ENCODE measurements at places on chromosomes 7 and 10.

DNA sequence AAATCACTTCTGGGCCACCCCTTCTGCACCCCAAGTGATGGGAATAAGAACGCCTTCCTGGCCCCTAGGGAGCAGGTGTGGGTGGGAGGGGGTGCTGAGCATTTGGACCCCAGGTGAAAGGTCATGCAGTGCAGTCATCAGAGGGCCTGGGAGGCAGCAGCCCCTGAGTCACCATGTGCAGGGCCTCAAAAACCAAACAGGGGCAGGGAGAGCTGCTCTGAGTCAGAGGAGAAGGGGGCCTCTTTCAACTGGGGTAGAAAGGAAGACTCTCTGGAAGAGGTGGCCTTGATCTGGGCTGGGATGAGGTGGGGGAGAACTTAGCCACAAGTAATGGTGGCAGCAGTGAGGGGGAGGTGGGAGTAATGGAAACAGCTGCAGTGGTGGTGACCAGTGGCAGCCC is 164.3 kb downstream of the BUB3 start:
- no peak for DNase-seq

DNA sequence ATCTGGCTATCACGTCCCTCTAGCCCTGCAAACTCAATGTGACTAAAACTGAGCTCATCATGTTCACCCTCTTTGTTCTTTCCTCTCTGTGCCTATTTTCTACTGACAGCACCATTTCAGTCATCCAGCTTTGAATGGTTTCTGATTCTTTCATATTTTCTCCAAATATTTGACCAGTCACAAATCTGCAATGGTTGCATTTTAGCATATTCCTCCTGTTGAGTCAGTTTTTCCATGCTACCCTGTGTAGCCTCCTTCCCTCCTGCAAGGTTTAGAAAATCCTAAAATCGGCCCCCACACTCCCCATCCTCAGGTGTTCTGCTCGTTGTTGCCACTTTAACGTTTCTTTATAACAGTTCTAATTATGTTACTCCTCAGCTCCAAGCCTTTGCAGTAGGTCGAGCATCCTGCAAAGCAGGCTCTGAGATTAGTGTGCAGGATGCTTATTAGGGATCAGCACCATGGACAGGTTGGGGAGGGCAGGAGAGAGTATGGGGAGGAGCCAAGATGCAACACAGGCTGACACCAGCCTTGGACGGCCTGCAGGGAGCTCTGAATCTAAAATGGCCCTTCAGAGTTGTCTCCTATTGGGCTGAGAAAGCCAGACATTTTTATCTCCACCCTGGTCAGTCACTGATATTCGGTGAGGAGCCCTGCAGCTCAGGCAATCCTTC is 531.0 kb upstream of the COBL start:
- DNase-seq, result no peak

DNA sequence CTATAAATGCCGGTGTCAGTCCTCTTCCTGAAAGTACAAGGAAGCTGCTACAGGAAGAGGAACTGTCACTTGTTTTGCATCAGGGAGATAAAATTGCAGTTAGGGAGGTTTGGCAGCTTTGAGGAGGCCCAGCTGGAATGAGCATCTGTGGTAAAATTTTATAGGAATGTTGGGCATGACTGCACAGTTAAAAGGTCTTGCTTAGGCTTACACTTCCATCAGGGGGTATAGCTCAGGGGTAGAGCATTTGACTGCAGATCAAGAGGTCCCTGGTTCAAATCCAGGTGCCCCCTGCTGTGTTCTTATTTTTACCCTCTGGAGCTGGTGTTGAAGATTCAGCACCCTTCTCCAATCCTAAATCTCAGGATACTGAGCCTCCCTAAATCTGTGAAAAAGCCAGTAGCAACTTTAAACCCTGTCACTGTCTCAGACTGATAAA is 65.9 kb downstream of the ZNF467 start:
- no peak for DNase-seq

DNA sequence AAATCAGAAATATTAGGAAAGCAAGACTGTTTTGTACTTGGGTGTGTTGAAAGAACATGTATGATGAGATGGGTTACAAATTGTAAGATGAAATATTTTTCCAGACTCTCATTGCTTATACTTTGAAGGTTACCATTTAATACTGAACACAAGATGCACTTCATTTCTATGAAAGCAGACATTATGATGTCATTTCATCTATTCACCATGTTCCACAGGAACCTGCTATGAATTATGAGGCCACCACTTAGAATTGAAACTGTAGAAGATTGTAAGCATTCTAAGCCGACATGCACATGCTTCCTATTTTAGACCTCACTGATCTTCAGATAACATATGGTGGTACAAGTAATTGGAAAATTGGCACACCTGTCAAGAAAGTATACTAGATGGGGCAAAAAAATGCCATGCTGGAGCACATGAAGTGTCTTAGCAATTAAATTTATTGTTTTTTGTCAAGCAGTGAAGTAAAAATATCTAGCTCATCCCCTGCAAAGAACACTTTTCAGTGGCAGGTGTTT is 195.0 kb downstream of the PHF14 start:
- DNase-seq, result no peak

DNA sequence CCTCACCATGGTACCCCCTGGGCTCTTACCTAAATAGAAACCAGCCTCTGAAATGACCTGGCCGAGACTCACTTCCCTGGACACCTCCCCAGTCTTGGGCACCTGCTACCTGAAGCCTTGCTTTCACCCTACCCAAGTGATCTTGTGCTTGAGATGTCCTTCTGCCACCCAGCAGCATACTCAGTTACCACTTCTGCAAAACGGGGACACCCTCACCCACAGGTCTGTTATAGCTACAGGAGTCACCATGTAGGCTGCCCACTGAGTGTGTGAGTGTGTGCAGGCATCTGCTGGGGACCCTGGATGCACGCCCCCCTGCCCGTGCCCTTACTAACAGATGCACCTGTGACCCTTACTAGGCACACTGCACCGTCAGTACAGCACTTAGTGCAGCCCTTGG is 94.8 kb upstream of the PPIF start:
- DNase-seq, result no peak

DNA sequence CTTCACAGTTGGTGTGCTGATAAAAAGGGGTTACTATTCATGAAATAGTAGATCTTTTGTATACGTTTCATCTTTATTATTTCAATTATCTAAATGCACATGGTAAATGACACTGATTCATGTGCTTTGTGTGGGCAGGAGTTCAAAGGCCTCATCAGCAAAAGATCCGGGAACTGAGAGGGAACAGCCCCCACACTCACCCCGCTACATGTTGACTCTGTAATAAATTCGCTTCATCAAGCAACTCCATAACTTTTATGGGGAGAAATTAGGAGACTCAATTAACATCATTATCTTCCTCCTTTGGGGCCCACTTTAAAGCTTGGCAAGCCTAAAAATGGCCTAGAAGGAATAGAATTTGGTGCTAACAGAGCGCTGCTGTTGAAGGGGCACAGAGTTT is 250.7 kb upstream of the BMPER start:
- DNase-seq, result no peak

- DNase-seq, result no peak
Measured at GRCh38 chr10:17056781-17057428, 72.7 kb downstream of the CUBN start.

DNA sequence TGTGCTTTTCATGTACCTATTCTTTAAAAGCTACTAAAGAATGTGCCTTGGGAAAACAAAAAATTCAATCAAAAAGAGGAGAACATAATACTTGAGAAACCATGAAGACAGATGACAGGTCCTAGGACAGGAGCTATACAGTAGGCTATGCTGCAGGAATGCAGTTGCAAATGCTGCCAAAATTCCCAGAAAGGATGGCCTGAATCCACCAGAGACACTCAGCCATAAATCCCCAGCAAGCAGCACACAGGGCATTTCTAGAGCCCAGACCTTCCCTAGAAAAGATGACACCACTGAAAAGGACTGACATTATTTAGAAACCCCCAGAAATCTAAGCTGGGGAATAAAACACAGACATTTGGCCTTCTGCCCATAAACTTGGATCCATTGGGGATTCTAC is 237.3 kb downstream of the C7orf25 start:
- no peak for DNase-seq
